ENCODE measurements at places on chromosomes 6 and 20.
A peak's percentile ranks its signal among the peaks of the same experiment; 100 is the strongest.

- DNase-seq: no peak
These were observed 135.5 kb downstream of the PAX1 start for GRCh38 chr20:21840991-21841390.

DNA sequence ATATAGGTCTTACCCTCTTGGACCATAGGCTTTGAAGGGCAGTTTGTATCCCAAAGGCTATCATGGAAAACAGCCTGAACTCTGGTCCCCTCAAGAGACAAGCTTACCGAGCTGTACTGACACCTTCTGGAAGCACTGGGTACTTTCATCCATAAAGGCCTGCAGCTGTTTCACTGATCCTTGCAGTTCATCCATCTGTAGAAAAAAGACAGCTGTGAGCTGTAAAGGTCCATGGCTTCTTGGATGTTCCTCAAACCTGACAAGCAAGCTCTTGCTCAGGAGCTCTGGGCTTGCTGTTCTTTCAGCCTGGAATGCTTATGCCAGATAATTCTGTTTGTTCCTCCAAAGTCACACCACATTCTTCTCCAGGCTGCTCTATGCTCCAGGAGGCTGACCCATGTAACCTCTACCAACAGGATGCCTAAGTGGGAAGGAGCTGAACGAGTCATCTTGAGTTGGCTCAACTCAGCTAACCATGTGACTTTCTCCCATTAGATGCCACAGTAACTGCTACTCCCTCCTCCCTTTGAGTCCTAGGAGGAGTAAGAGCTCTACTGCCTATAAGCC is 8.8 kb upstream of the NDRG3 start:
- peak; percentile 51 for DNase-seq

GRCh38 chr6:17986656-17987446 is 584 bp downstream of the KIF13A start:
- peak; percentile 76 for DNase-seq

- no peak for DNase-seq
These were observed 114.5 kb downstream of the TOX2 start for GRCh38 chr20:44028868-44029847.

- DNase-seq: no peak
These were observed 65.2 kb upstream of the RSPO3 start for GRCh38 chr6:127053032-127053874.

GRCh38 chr20:8432435-8433148 is 300.5 kb downstream of the PLCB1 start:
- DNase-seq: no peak

GRCh38 chr20:47392015-47392720 is 35.7 kb upstream of the ZMYND8 start:
- DNase-seq: peak; percentile 80

- no peak for DNase-seq
These were observed 101.0 kb downstream of the LCA5 start for GRCh38 chr6:79436241-79436640.

DNA sequence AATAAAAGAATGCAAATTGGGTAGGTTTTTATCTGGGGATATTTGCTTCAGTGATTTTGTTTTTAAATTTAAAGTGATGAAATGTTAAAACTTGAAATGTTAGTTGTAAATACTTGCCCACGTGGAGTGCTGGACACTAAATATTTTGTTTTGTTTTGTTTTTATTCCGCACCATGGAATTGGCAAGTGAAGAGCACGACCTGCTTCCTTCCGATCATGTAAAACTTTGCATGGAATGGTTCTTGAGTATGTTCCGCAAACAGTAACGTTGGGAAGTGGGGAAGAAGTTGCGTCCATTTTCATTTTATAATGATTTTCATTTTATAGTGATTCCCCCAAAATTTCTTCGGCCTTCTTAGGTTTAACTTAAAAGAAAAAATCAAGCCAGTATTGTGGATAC is 765 bp downstream of the IRAK1BP1 start:
- DNase-seq: no peak

GRCh38 chr6:143060806-143061596 is at the start of gene AIG1:
Gene AIG1, plus strand, starts transcription at chr6:143060889. Its CDS starts 37 bp downstream, at chr6:143060926.
- peak; percentile 26 for DNase-seq

DNA sequence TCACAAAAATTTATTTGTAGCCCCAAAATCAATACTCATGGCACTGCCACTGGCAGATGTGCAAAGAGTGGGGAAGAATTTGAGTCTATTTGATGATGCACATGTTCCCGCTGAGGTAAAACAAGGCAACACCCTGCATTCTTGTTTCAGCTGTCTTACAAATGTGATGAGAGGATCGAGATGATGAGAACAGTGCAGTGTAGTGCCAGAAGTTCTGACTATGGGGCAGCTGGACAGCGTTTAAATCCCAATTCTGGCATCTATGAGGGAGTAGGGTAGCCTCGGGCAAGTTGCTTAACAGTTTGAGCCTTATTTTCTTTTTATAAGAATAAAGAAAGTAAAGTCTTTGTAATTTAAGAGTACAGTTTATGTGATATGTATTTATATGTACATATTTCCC is 296.7 kb upstream of the FKBP1C start:
- DNase-seq: no peak

DNA sequence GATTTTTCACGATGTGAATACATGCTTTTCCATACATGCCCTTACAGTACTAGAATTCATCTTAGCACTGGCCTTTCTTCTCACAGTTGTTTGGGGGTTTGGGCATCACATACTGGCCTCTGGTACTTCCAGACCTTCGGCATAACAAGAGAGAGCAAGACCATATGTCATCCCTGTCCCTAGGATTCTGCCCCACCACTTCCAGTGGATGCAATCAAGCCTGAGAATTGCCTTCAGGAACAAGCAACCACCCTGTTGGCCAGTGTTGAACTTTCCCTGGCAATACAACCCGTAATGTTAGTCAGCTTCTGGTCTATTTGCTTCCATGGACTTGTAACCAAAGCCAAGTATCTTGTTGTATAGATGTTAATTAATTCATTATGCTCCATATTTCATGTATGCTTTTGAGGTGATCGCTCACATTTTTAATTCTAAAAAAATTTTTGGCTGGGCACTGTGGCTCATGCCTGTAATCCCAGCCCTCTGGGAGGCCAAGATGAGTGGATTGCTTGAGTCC is 15.4 kb upstream of the SLPI start:
- no peak for DNase-seq

DNA sequence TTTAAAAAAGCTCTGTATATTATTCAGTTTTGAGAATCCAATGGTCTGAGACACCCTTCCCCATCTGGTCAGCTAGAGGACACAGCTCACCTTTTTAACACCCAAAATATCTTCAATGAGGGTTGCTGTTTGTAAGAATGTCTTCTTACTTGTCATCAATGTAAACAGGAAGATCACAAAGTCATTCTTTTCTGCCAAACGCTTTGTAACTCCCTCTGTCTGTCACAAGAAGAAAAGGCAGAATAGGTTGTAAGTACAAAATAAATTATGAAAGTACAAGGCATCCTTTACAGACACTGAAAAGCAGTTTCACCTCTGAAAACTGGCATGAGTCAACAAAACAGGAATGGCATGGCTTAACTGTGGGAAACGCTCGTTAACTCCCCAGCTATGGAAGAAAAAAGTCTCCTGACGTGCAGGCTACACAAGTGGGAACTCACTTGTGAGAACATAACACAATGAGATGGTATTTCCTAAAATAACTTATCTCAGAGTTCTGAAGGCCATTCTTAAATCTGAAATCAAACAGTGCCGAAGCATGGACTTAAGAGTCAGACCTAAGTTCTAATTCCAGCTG is 42.7 kb downstream of the TRPC4AP start:
- DNase-seq: no peak

DNA sequence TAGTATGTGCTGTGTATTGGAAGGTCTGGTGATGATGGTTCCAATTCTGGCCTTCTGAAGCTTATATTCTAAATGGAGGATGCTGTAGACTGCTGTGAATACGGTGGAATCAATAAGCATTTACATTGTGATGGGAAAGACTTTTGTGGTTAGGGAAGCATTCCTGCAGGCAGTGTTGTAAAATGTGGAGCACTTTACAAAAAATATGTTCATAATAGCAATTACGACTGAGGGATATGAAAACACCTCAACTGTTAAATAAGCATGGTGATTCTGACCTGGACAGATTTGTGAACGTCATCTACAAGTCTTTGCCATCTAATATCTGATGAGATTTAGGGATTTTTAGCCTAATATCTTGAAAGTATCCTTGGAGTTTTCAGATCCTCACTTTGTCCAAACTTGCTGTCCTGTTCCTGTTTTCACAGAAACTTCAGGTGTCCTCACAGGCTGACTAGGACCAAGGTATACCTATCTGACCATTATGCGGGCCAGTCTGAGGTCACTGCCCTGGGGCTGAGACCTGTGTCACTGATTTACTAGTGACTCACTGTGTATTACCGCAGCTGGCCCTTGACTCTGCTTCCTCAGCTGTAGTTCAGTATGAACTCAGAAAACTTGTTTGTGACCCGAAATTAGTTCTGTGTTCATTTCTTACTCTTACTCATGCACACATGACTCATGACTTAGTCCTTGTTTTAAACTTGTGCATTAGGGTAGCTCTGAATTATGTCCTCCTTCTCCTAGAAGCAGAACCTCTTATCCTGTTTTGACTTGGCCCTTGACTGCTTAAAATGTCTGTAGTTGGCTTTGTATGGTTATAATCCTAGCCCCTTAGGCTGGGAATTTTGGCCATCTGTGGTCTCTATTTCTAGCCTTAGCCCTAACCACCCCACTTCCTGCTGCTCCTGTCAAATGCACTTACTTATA is 343.0 kb downstream of the CDKAL1 start:
- DNase-seq: peak; percentile 44

GRCh38 chr6:91659891-91660290 is 1073.0 kb upstream of the MAP3K7 start:
- no peak for DNase-seq

DNA sequence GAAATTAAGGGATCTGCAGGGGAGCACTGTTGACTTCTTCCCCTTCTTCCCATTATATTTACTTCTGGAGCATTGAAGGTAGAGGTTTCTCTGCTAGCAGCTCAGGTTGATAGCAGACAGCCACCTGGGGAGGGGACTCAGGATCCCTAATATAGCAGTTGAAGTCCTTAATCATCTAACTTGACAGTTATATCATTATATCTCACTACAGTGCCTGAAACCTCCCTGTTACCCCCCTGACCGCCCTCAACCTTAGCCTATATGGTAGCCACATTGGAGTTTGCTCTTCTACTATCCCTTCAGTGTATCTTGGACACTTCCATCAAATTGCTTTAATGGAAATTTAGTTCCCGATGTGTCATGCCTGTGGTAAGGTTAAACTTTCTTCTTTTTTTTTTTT is 7.0 kb downstream of the RALGAPB start:
- DNase-seq: no peak

- DNase-seq: no peak
These were observed 92.2 kb downstream of the SIM1 start for GRCh38 chr6:100372326-100373091.

DNA sequence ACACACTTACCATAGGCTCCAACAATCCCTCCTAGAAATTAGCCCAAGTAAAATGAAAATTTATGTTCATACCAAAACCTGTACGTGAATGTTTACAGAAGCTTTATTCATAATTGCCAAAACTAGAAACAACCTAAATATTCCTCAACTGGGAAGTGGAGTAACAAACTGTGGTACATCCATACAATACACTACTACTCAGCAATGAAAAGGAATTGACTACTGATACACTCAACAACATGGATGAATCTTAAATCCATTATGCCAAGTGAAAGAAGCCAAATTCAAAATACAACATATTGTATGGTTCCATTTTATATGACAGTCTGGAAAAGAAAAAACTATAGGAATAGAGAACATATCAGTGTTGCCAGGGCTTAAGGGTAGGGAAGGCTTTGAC is 19.7 kb upstream of the MMP24 start:
- DNase-seq: no peak

- DNase-seq: peak; percentile 1
These were observed 183.1 kb downstream of the MOXD1 start for GRCh38 chr6:132218059-132218696.

DNA sequence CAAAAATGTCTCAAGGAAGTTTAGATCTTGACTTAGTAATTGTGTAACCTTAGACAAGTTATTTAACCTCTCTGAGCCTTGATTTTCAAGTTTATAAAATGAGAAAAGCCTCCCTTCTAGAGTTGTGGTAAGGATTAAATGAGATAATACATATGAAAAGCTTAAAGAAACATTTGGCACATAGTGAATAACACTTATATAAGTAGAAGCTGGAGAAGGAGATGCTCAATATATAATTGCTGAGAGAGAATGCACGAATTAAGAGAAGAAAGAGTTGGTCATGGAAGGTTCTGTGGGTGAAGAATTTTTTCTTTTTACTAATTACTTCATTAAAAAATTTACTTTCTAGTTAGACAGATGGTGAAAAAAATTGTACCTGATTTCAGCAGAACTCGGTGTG is 5.3 kb downstream of the ACSS2 start:
- no peak for DNase-seq

DNA sequence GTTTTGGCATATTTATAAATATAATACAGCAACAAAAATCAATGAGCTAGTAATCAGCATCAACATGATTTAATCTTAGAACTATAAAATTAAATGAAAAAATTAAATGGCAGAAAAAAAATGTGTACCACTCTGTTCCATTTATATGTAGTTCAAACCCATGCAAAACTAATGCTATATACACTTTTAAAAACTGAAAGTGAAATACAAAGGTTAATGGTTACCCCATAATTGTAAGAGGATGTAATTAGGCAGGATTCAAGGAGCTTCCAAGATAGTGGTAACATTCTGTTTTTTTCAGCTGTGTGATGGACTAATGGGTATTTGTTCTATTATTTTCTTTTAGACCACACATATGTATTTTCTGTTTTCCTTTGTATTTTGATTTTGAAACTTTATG is 492.1 kb downstream of the UTRN start:
- no peak for DNase-seq

DNA sequence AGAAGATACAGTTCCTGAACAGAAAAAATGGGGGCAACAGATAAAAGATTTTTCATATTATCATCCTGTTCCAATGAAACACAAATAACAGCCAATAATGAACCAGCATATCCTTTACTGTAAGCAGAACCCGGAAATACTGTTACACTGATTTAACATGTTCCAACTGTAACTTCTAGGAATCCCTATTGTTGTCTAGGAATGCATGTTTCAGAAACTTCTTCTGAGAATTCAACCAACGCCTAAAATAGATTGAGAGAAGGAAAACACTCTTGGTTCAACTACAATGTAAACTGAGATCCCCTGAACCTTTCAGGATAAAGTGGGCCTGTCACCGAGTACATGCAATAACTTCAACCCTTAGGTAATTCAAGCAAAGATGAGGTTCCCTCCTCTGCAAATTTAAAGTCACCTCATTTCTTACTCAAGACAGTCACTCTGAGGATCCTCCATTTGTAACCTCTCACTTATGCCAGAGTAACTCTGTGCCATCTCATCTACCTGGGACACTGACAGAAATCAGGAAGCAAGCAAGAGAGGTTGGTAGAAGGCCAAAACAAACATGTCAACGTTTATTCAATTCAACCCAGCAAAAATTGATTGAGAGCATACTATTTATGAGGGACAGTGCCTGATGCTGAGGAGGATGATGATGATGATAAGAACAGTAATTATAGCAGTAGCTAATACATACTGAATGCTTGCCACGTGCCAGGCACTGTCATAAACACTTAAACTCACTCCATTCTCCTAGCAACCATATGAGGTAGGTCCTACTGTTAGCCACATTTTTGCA is 14.1 kb downstream of the UBE3D start:
- no peak for DNase-seq

Measured in erythroblast (primary cell).